ENCODE measurements at places on chromosomes 1 and 21.

GRCh38 chr1:117433943-117434342, 66.7 kb downstream of the MAN1A2 start:
- no peak for DNase-seq

DNA sequence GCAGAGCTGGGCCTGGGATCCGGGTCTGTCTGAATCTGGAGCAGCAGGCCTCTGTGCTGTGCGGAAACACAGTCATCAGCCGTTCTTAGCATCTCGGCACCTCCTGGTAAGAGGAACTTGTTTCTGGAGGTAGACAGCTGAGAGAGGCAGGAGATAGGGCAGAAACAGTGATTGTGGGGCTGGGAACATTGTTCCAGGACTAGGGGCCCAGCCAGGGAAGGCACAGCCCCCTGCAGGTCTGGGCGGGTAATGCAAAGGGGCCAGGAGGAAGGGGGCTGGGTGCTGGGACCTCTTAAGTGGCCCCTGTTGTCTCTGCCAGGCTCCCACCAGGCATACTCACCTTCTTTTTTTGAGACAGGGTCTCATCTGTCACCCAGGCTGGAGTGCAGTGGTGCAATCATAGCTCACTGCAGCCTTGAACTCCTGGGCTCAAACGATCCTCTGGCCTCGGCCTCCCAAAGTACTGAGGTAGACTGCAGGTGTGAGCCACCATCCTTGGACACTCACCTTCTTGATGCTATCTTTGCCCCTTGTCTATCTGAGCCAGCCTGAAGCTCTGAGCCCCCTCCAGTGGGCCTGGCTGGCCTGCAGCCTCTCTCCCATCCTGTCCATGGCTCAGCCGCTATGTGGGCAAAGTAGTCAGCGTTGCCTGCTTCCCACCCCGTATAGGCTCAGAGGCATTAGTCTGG, 134.3 kb upstream of the ZBTB40 start:
- DNase-seq = no peak

DNA sequence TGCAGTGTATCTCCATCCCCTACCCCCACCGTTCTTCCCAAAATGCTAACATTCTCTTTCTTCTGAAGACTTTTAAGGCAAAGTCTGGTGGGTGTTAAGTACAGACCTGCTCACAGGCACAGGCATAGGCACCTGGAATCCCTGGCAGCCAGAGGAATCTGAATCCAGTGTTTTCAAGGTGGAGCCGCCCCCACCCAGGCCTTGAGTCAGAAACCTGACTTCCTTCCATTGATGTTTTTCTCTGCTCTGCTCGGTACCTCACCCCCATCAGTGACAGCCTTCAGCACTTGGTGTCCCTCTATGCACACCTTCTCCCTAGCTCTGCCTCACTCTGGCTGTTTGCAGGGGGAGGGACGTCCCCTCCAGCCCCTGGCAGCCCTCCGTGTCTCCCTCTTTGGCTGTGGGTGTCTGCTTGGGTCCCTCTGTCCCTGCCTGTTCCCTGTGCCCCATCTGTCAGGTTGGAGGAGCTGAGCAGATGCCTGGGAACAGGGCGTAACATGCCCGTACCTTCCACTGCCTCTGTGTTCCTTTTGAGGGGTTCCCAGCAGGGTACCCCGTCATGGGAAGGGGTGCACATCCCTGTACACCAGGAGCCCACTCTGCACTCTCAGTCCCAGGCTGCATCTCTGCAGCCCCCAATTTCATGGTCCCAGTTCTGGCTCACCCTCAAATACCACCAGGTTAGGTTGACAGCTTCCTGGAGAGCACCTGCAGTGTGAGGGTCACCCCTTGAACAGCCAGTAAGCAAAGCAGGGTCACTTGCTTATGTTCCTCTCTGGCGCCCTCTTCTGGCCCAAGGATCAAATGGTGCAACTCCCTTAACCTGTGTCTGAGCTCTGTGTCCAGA, 6.7 kb downstream of the NCDN start:
- DNase-seq = peak; percentile 64

DNA sequence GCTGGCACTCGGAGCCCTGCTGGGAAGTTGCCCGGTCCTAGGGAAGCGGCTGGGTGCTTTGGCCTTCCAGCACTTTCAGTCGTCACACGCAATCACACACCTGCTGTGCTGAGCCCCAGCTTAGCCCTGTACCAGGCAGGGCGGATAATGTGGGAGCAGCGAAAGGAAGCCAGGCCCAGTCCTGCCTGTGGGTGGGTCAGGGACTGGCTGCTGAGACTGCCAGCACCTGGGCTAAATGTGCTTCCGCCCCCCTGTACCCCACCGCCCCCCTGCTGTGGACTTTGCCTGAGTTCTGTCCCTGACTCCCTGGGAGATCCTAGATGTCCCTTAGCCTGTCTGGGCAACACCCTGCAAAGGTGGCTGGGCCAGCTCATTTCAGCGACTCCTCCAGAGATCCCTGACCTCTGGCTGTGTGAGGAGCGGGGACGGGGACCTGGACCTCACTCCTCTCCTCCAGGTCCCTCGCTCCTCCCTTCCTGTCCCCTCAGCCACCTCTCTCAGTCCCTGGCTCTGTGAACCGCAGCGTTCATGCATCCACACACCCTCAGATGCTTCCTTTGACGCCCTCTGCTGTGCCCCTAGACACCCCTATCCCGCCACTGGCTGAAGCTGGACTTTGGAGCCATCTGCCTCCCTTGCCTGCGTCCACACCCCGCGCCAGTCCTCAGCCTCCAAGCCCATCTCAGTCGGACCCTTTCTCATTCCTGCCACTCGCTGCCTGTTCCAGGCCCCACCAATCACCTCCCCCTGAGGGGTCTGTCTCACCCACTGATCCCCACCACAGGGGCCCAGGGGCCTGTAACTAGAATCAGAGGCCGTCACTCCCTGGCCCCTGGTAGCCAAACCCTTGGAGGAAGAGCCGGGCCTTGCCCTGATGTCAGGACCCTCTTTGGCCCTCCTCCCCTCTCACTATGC, 1.4 kb downstream of the MMEL1 start:
- no peak for DNase-seq

GRCh38 chr1:6959491-6959890, 174.2 kb downstream of the CAMTA1 start:
- no peak for DNase-seq

DNA sequence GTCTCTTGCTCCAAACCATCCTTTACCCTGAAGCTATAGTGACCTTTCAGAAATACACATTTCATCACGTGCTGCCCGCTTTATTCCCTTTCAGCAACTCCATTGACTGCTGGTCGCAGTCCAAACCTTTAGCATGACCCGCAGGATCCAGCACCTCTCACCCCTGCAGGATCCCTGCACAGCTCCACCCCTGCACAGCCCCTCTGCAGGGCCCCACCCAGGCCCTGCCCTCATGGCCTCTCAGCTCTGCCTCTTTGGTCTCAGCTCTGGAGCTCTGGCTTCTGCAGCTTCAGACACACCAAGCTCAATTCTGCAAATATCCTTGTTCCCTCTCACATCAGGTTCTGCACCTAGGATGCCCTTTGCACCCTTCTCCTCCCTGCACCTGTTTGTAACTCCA, 264.9 kb upstream of the C1orf174 start:
- DNase-seq = no peak

DNA sequence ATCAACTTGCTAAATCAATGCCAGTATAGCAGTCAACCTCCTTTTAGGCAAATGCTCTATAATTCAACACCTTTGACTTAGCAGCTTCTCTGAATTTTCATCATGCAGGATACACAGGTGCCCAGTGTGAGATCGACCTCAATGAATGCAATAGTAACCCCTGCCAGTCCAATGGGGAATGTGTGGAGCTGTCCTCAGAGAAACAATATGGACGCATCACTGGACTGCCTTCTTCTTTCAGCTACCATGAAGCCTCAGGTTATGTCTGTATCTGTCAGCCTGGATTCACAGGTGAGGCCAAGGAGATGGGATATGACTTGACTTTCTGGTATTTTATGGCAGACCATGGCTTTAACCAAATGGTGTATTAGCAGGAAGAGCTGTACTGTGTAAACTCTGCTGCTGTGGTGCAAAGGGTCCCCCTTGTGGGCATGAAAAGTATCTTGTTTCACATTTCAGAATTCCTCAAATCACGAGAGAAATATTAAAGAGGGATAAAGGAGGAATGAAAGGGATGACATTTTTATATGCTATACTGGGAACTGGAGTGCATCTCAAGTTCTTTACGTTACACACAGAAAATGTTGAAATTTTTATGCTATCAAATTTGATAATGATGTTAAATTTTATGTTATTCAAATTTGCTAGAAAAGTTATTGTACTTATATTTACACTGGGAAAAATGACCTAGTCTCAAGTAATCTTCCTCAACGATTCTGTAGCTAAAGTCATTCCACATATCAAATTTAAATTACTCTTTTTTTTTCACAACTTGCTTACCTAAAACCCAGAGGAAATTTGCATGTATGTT, 88.9 kb downstream of the CRB1 start:
- DNase-seq = peak; percentile 7

All from muscle of back (tissue), 13 donors.